ENCODE measurements at places on chromosomes 1 and 21.

DNA sequence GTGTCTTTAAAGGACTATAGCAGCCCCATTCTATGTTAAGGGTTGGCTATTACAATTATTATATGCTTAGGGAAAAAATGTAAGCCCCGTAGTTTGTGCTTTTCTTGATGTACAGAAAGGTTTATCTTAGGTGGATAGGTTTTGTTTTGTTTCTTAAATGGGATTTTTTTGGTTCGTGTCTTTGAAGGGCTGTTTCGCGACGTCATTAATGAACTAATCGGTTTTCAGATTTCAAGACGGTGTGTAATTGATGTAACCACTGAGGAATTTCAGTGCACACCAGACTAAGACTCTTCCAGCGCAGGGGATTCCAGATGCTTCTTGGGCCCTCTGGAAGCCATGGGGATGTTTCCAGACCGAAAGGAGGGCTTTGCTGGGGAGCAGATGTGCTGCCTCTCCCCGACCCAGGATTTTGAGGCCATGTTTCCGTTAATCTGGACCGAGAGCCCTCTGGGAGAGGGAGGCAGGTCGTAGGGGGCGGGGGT lies 4.8 kb upstream of the SIM2 start:
- no peak for DNase-seq

DNA sequence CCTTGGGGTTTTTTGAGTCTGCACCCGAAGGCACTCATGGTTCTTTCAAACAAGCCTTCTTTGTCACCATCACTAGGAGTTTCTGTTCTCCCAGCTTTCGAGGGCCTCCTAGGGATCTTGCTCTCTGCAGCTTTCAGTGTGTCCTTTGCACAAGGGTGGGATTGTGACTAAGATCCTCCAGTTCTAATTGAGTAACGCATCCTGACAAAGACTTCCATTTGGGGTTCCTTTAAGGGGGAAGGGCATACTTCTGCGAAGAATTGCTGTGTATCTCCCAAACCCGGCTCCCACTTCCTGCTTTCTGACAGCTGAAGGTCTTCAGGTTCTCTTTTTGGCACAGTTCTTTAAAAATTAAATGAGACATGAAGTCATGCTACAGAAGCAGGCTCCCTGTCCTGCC lies 139.4 kb downstream of the EDEM3 start:
- DNase-seq = no peak

- DNase-seq = no peak
Measured at GRCh38 chr1:86382878-86383277, 13.2 kb downstream of the ODF2L start.

DNA sequence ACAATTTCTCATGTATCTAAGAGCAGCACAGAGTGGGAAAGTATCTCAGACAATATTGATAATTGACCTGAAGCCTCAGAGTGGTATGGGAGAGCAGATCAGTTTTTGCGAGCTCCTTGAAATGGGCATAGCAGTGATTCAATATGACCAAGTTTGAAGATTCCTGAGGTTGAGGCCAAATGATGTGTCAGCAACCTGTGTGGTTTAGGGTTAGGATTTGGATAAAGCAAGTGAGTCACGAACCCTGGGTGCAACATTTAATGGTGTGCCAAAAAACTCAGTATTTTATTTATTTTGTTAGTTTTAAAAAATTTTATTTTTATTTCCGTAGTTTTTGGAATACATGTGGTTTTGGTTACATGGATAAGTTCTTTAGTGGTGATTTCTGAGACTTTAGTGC lies 92.5 kb upstream of the C21orf91 start:
- DNase-seq = no peak

DNA sequence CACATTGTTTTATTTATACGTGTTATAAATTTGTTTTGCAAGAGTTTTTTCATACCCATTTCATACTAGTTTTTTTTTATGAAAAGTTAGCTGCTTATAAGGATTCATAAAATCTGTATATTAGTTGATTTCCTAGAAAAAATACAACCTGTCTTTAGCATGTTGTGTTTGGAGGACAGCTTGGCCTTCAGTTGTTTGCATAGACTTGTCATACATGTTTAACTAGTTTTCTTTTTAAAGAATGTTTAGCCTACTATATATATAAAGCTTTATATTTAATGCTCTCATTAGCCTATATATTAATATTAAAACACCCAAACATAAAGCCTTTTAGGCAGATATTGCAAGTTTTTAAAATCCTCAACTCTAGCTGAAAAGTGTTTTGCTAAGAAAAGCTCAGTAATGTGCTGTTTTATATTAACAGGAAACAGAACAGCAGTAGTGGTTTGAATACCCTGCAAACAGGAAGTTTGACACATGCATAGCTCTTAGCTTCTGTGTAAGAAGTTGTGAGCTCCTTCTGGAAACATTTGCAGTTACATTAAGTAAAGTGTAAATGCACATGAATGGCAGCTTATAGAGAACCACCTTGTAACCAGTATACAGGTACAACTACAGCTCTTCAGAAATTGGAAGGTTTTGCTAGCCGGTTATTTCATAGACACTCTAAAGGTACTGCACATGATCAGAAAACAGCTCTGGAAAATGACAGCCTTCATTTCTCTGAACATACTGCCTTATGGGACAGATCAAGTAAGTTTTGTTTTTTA lies at the start of gene PRKACB:
Gene PRKACB, plus strand, starts transcription at position 476 of the 770 bp plus-strand sequence. Its CDS starts 91 bp downstream, at position 567.
- peak; percentile 86 for DNase-seq

DNA sequence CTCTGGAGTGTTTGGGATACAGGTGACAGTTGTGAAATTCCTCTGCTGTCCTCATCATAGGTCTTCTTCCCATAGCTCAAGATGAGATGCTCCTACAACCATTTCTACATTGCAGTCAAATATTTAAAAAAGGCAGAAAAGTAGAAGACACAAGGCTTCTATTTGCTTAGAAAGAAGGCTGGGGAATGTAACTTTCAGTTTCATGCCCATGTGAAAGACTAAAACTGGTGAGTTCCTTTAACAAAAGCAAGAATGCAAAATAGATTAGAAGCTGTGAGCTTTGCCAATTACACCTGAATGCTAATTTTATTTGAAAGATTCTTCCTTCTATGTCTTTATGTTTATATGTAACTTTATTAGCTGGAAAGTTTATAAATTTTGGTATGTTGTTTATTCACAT lies 1682.7 kb downstream of the BRINP3 start:
- no peak for DNase-seq

- no peak for DNase-seq
Measured at GRCh38 chr1:46466477-46467182, 23.0 kb upstream of the DMBX1 start.

- peak; percentile 51 for DNase-seq
Measured at GRCh38 chr1:22662318-22662717, 9.3 kb downstream of the C1QB start.

- DNase-seq = no peak
Measured at GRCh38 chr1:189616893-189617292, 860.8 kb downstream of the BRINP3 start.

DNA sequence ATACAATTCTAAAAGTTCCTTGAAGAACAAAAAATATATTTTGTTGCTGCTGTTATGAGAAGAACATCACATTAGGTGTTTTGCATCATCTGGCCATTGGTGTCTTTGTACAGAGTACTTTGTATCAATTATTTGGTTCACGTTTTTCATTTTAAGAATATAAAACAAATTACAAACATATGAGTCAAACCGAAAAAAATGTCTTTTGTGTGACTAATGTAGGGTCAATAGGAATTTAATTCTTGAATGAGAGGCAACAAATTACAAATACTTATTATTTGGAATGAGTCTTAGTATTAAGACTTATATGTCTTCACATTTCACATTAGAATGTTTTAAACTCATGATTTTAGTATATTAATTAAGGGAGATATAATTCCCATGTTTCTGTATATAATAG lies 54.8 kb downstream of the NR5A2 start:
- DNase-seq = no peak

GRCh38 chr1:60133000-60133673 lies 59.6 kb upstream of the C1orf87 start:
- no peak for DNase-seq

DNA sequence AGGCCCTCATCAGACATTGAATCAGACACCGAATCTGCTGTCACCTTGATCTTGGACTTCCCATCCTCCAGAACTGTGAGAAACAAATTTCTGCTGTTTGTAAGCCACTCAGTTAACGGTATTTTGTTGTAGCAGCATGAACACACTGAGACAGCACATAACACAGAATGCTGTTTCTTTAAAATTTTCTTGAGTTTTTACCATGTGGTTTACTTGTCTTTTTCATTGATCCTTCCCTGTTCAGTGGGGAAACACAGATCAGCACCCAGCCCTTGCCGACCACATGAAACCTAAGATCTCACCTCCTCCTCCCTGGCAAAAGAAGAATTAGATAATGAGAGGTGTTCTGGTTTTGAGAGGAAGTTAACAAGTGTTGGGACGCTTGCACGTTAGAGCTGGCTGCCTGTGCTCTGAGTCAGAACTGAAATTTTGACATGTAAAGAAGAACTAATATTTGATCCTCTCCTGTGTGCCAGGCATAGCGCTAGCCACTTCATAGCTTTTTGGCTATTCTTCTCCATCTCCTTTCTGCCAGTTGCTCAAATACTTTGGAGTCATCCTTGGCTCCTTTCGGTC lies 179.6 kb downstream of the DHRS3 start:
- DNase-seq = no peak

DNA sequence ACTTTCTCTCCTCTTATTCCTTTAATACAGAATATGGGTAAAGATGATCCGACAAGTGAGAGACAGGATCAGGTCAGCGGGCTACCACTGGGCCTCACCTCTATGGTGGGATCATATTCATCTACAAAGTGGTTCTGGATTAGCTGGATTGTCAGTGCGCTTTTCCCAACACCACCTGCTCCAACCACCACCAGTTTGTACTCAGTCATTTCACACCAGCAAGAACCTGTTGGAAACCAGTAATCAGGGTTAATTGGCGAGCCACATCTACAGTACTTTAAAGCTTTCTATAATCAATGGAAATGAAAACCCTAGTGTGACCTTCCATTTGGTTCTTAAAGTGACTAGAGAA lies 643 bp downstream of the NRAS start:
- no peak for DNase-seq

DNA sequence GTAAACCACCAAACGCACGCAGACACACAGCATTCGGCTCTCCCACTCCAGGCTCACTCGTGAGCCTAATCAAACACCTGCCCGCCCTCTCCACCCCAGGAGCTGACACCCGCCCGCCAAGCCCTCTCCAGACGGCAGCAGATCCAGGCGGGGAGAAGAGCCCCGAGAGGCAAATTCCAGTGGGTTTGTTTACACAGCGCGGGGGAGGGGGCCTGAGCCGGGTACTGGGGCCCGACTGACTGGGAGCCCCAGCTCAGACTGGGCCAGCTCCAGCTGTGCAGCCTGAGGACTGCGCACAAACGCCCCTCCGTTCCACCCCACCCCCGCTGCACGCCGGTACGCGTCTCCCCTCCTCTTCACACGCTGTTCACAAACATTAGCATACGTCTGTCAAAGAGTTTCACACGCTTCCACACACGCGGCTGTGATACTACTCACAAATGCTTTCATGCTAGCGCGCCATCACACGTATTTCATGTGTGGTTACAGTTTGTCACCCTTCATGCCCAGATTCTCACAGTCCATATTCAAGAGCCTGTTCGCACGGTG lies 1.0 kb upstream of the EFNA1 start:
- no peak for DNase-seq

DNA sequence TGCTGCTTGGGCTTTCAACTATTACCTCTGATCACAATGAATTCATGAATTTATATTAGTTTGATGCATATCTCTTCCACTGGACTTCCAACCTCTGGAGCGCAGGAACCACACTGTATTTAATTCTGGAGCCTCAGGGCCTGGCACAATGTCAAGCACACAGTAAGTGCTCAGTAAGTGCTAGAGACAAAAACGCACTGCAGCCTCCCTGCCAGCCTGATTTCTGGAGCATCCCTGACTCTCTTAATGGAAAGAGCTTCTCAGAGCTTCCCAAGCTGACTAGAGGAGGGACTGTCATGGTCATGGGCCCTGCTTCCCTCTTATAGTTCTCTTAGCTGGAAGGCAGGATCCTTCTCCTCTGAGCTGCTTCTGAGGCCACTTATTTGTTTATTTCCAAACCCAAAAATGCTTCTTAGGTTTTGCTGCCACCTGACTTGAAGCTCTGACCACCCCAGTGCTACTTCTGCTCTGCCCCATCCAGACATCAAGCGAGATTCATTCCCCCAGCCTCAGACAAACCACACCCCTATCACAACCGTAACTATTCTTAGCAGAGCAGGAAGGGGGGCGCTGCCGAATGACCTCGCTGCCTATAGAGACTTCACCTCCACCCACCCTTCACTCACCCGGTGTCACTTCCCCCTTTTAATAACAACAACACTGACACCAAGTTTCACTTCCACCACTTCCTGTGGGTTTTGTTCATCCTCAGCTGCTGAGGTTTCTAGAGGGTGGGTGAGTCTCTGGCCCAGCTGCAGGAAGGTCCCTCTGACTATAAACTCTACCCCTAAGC lies 33.6 kb downstream of the NUAK2 start:
- DNase-seq = peak; percentile 99

DNA sequence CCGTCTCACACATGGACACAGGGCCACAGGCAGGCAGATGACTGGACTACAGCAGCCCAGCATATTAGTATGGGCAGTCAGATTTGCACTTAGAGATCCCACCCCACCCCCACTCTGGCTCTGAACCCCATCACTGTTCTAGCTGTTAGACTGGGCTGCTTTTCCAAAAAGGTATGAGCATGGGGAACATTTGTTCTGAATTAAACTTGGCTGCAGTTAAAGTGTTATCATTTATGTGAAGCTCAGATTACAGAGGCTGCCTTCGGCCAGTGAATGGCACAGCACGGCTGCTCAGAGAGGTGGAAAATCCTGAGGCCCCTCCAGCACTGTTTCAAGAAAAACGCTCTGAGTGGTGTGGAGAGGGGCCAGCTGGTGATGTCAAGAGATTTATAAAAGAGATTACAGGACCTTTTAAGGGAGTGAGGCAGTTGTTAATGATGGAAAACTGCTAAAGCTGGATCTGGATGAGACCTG lies 6.9 kb upstream of the NOS1AP start:
- DNase-seq = no peak

DNA sequence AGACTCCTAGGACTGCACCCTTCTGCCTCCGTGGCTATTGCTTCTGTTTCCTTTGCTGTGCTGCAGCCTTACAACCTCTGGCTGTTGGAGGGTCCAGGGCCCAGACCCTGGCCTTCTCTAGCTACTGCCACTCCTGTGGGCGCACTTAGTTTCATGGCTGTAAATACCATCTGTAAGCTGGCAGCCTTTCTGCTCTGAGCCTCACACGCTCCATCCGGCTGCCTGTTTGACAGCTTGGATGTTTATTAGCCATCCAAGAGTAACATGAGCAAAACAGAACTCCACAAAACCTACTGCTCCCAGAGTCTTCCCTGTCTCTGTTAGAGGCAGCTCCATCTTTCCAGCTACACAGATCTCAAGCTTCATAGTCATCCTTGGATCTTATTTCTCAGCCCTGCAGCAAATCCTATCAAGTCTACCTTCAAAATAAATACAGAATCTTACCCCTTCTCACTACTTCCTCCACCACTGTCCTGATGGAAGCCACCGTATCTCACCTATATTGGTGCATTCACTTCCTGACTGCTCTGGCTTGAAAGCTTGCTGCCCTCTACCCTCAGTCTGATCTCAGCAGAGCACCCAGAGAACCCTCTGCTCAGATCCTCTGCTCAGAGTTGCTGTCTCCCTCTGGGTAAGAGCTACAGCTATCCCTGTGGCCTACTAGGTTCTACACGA lies 19.1 kb downstream of the SLC25A33 start:
- peak; percentile 61 for DNase-seq

All from OCI-LY7 (cell line).